ENCODE measurements at places on chromosomes 7 and 10. TPM values are rescaled to one million over a fixed set of nuclear protein-coding genes. Genes with fewer than 3 reads are reported as not detected.

PRSS37 gene
- total RNA-seq = not detected

EPHB4 gene
- total RNA-seq = 11.4 TPM

DNA sequence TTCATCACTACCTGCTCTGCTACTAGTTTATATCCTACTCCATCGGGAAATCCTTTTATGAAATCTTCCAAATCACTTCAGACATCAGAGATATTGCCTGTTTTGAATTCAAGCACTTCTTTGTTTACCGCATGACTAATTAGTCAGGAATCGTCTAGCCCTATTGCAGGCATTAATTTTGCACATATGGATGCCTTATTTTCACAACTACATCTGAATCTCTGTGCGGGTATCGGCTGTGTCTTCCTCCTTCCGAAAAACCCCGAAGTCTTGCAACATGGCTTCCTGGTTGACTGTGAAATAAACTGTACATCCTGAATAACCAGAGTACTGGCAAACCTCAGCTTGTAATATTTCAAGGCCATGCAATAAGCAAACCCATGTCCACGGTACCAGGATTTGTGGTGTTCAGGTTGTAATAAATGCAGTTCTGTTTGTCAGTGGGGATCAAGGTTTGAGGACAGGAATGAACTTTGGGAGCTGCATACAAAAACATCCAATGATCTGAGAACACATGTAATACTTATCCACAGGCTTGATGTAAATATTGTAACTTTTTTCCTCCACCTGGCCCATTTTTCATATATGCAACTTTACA is 642.1 kb downstream of the PARD3 start:
- no peaks in the 10 kb centered on the region for H3K4me1 ChIP-seq
- no peaks in the 10 kb centered on the region for H3K36me3 ChIP-seq
- H3K27me3 ChIP-seq = no peaks in the 10 kb centered on the region
- no peak overlapping the region for H3K27ac ChIP-seq
- no peak for DNase-seq
- no peak overlapping the region for H3K4me3 ChIP-seq

GRCh38 chr10:78599122-78599853 is 469.5 kb upstream of the ZMIZ1 start:
- no peaks in the 10 kb centered on the region for H3K36me3 ChIP-seq
- H3K4me3 ChIP-seq = no peak overlapping the region
- no peaks in the 10 kb centered on the region for H3K4me1 ChIP-seq
- no peak overlapping the region for H3K27ac ChIP-seq
- no peaks in the 10 kb centered on the region for H3K27me3 ChIP-seq
